ENCODE measurements at places on chromosomes 13 and 19. TPM values are rescaled to one million over a fixed set of nuclear protein-coding genes. Genes with fewer than 3 reads are reported as not detected.

DNA sequence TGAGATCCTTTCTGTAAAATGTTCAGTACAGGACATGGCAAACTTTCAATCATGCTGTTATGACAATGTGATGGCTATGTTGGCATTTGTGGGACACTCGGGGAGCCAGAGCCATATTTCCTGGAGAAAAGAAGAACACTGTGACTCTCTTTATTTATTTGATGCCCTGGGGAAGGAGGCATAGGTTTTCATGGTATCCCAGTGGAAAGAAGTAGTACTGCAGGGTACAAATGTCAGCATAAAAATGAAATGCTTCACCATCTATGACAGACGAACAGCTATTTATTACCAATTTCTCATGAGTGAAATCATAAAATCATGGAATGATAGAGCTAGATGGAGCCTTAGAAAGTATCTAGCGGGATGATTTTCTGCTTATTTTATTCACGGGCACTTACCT lies 217.1 kb downstream of the COL4A1 start:
- no peak for DNase-seq

DNA sequence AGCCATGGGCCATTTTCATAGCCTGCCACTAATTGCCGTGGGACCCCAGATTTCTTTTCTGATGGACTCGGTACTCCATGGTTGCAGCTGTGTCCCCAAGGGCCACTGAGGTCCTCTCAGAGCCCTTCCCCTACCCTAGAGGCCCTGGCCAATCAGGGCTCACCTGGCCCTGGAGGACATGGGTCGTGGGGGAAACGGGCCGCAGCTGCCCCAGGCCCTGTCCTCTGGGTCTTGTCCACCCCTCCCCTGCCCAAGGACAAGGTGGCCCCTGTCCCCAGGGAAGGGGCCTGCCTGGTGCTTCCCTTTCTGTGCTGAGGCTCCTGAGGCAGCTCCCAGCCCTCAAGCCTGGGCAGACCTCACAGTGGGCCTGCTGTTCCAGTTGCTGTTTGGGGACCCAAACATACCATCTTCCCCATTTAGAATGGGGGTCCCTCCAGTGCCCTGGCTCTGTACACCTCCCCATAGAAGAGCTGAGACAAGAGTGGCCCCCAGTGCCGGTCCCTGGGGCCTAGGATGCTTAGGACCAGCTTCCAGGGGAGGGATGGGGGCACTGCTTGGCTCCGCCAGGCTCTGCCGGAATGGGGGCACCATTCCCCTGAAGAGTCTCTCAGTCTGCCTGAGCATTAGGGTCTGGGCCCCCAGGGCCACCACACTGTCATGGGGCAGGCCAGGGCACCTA lies 3.2 kb downstream of the RAB11B start:
- no peak for DNase-seq

DNA sequence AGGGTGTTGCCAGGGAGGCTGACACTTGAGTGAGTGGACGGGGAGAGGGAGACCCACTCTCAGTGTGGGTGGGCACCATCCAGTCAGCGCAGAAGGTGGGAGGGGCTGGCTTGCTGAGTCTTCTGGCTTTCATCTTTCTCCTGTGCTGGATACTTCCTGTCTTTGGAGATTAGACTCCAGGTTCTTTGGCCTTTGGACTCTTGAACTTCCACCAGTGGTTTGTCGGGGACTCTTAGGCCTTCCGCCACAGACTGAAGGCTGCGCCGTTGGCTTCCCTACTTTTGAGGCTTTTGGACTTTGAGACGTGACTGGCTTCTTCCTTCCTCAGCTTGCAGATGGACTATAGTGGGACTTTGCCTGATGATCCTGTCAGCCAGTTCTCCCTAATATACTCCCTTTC lies 4.3 kb upstream of the LENG8 start:
- DNase-seq, result no peak

DNA sequence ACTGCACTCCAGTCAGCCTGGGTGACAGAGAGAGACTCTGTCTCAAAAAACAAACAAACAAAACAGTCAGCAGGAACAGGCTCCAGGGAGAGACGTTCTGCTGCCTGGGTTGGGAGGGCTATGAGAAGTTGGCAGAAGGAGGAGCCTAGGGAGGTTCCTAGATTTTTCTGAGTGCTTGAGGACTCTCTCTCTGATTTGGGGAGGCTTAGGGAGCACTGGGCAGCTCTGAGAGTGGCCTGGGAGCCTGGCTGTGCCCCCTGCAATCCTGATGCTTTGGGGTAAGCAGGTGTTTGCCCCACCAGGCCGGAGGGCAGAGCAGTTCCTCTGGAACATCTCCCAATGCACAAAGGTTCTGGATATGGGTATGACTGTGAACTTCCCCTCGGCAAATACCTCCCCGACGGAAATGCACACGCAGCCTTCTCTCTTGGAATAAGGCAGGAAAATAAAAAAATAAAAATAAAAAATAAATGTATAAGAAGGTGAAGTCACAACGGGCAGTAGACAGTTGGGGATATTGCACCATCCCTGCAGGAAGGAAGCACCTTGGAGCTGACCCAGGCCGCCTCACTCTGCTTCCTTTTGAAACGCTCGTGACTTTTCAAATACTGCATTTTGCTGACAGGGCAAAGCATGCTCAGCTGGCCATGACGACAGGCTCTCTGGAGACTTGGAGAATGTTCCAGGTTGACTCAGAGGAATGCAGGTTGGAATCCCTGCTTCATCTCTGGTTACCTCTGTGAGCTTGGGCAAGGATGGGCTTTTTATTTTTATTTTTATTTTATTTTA lies 26.5 kb upstream of the HOMER3 start:
- DNase-seq, result no peak

GRCh38 chr13:80444240-80445015 lies 103.5 kb upstream of the SPRY2 start:
- DNase-seq, result no peak

The NLRP11 gene
- not detected for total RNA-seq

The ZNF613 gene
- total RNA-seq, result 2.0 TPM

- no peak for DNase-seq
Measured at GRCh38 chr13:49086722-49087121, 111.0 kb downstream of the FNDC3A start.

The RGL3 gene
- not detected for total RNA-seq

- DNase-seq, result no peak
Measured at GRCh38 chr19:18110609-18111232, 13.1 kb downstream of the MAST3 start.

Data from T-helper 17 cell (primary cell).